Activated CD8-positive, alpha-beta T cell treated with anti-CD3 and anti-CD28 coated beads for 36 hours (primary cell): ENCODE measurements at places on chromosomes 1 and 21. TPM values are rescaled to one million over a fixed set of nuclear protein-coding genes. Genes with fewer than 3 reads are reported as not detected.

The DENND2D gene
- 201 TPM for total RNA-seq

The TFAP2E gene
- 0.56 TPM for total RNA-seq

DNA sequence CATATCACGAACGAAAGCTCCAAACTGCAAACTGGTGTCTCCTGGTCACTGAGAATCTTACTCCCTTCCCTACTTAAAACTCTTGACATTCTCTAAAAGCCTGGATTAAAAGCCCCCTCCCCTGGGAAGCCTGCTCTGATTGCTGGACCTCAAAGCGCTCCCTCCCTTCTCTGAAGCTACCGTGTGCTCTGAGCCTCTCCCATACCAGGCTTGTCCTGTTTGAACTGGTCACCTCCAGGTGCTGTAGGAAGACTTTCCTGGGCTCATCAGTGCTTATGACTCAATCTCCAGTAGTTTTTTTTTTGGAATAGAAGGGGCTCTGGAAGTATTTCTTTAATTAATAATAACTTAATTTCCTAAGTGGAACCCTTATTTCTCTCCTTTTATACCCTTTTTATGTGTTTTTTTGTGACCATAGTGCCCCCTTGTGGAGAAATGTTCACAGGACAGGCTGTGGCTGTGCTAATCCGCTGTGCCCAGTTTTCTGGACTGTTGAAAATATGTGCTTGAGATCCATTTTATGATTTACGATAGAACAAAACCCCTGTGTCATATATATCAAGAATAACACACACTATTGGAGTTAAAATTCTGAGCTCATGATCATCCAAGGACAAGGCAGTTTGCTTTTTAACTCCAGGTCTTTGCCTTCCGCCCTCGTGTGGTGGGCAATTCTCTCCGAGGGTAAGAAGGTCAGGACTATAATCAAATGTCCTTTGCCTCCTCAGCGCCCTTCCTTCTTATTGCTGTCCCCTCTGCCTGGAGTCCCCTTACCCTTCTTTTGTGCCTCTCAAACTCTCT lies 16.9 kb downstream of the MTARC1 start:
- DNase-seq, result peak; percentile 36

DNA sequence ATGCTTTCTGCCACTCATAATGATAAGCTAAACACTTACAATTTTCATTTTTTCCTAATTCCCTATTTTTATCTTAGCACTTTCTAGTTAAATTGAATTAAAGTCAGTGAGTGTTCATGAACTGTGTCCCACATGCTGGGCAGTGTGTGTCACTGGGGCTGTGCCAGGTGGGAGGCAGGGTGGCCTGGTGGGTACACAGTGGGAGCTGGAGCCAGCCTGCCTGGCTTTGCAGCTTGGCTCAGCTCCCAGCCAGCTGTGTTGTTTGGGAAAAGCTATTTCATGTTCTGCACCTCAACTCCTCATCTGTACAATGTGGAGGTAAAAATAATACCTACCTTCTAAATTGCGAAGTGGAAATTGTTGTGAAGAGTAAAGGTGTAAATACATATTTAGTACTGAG lies 238.4 kb downstream of the PLA2G4A start:
- DNase-seq, result no peak
